ENCODE measurements at places on chromosomes 1 and 21.
A peak's percentile ranks its signal among the peaks of the same experiment; 100 is the strongest.

DNA sequence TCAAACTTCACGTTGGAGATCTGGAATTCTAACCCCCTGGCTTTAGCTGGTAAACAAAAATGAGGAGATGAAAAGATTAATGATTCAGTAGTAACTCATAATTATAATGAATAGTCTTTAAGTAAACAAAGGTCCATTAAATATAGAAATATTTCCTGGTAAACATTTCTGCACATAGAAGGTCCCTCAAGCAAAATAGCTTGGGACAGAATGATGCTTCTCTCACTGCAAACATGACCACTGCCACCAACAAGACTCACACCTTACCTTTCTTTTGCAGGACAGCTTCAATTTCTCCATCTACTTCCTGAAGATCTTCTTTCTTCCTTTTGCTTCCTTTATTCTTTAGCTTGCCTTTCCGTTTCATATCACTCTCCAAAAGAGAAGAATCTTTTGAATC lies 25.2 kb downstream of the NVL start:
- no peak for DNase-seq

DNA sequence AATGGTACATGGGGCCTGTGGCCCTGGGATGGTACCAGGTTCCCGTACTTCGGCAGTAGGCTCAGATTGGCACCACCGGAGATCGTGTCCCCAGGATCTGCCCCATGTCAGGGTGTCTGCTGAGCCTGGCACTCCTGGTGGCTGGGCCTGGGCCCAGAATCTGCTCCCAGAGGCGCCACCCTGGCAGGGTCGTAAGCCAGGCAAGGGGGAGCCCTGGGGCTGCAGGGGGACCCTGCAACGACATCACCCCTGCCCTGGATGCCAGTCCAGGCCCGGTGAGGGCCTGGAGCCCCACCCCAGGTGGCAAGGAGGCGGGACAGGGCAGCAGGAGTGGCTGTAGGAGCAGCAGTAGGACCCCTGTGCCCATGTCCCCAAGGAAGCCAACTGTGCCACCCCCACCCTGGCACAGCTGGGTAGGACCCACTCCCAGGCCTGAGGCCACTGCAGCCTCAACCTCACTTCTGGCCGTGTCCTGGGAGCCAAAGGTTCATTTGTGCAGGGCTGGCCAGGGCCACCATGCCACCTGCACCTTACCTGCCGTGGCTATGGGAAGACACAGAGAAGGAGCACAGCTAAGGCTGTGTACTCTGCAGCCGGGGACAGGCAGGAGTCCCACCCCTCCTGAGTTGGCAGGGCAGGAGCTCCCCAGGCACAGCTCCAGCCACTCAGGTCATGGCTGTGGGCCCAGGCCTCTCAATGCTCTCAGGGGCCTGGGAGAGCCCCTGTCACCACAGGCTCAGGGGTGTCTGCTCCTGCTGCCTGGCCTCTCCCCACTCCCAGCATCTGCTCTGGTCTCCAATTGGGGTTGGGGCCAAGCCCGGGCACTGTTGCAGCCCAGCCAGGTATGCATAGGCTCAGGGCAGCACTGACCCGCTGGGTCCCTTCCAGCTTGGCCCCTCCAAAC lies 141.7 kb downstream of the EIF4G3 start:
- no peak for DNase-seq

- DNase-seq = no peak
Observed at GRCh38 chr1:154777154-154777553, 92.9 kb downstream of the KCNN3 start.

GRCh38 chr21:38798481-38798882 lies 7.2 kb upstream of the ETS2 start:
- DNase-seq = no peak

GRCh38 chr1:201760516-201760915 lies 68.4 kb upstream of the IPO9 start:
- DNase-seq = no peak

GRCh38 chr1:2586154-2587070 lies at the start of gene PRXL2B:
PRXL2B (plus strand) TSS chr1:2586777; CDS start chr1:2586886, 109 bp downstream.
- DNase-seq = peak; percentile 94

DNA sequence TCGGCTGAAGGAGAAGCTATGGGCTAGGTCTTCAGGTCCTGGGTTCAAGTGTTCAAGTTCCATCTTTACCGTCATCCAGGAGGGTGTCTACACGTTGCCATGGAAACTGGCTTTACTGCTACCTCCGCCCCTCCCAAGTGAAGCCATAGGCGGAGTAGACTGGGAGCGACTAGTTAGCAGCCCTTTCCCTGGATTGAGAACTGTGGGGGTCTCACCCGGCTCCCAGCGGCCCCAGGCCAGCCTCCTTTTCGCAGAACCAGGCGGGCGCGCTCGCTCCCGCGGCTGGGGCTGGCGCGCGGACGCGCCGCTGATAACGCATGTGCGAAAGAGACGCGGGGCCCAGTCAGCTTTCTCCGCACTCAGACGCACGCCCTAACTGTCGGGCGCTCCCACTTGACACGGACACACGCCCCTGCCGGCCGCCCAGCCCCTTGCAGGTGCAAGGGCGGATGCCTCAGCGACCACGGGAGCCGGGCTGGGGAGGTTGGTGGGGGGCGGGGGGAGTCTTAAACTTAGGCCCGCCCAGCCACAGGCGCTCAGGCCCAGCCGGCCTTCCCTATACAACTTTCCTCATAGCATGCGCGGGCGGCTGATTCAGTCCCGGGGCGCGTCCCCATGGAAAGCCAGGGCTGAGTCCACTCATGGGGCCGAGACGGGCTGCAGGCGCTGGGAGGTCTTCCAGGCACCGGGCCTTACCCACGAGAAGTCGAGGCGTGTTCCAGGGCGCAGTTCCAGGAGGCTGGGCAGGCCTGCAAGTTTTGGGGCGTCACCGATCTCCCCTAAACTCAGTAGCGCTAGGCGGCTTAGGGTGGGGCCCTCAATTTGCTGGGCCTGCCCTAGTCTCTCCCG lies 7.4 kb downstream of the EFNA4 start:
- peak; percentile 66 for DNase-seq

- no peak for DNase-seq
Observed at GRCh38 chr21:33265664-33266049, 510 bp upstream of the IL10RB start.

GRCh38 chr1:226697929-226698544 lies 41.0 kb downstream of the ITPKB start:
- DNase-seq = no peak

- DNase-seq = peak; percentile 15
Observed at GRCh38 chr1:244796719-244797406, 38.6 kb upstream of the COX20 start.

- no peak for DNase-seq
Observed at GRCh38 chr1:162040657-162041056, 17.0 kb upstream of the OLFML2B start.

DNA sequence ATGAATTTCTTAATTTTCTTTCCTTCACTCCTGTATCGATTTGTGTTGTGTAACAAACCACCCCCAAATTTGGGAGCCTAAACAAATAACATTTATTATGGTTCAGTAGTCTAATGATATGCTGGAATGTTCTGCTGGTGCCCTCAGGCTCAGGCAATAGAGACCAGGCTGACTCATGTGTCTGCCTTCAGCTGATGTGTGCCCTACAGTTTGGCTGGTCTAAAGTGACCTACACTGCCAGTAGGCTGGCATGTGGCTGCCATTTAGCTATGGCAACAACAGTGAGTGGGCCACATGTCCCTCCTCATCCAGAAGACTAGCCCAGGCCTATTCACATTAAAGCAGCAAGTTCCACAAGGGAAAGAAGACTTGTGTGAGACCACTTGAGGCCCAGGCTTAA lies 115.8 kb downstream of the PTPRC start:
- no peak for DNase-seq

DNA sequence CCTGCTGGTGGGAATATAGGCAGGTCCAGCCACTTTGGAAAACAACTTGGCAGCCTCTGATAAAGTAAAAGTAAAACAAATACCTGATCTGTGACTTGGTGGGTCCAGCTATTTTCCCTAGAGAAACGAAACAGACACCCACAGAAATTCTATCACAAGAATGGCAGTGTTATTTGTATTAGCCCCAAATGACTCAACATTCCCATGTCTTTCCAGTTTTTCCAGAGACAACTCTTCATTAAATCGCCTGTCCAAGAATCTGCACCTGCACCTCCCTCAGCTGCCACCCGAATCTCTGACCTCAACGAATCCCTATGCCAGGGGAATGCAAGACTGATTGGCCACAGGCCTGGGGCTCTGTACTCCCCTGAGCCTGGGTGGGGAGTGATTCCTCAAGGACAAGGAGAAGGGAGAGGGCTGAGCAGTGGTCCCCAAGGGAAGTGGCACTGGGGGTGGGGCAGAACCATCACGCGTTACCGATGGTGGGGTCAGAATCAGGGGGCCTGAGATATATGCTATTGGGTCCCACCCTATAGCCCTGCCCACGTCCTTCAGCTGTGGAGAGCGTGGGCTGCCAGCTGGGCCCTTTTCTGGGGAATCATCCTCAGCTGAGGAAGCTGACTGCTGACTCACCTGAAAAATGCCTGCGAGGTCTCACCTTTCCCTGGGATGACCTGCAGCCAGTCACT lies 553.0 kb downstream of the PTPRU start:
- no peak for DNase-seq

- no peak for DNase-seq
Observed at GRCh38 chr1:191699343-191699742, 458.9 kb upstream of the RGS18 start.

GRCh38 chr1:28417441-28417922 lies 47.9 kb downstream of the PHACTR4 start:
- DNase-seq = no peak

DNA sequence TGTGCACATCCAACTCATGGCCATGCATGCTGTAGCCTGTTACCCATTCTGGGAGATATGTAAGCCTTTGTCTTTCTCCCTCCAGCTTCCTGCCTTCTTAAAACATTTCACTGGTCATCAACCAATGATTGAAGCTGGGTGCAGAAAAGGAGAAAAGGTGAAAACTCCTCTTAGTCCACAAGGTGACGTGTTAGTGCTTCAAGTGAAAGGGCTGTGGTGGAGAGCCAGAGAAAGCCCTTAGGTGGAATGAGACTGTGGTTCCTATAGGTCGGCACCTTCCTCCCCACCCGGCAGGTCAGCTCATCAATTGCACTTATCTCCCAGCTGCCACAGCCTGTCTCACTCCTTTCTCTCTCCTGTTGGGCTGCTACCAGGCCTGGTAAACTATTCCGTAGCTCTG lies 30.4 kb downstream of the ERG start:
- DNase-seq = no peak

GRCh38 chr1:39933956-39934941 lies 20.7 kb upstream of the MFSD2A start:
- no peak for DNase-seq

DNA sequence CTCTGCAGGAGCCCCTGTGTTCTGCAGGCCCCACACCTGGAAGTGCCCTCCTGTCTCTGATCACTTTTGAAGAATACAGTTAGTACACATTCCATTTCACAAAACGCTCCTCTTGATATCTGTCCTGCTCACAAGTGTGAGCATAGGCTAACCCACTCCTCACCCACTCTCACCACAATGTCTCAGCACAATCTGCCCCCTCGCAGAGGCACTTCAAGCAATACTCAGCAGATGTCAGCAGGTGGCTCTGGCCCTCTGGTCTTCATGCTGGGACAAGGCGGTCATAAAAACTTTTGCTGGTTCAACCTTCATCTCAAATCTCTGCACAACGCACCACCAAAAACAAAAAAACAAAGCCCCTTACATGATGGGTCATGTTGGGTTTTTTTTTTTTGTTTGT lies 671.2 kb downstream of the MATN1 start:
- DNase-seq = no peak

DNA sequence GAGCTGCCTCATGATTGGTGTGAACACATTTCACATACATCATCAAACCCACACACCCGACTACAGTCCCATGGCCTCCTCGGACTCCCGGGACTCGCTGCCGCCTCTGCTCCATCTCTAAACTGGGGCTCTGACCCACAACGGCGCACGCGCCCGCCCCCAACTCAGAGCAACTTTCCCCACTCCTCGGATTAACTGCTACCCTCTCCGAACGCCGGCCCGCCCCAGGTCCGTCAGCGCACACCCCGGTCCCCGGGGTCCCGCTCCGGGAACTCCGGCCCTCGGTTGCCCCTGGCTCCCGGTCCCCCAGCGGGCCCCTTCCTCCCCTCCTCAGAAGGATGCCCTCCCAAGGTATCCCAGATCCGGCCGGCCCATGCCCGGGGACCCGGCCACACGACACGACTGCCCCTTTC lies 740 bp downstream of the DSTYK start:
- DNase-seq = no peak

DNA sequence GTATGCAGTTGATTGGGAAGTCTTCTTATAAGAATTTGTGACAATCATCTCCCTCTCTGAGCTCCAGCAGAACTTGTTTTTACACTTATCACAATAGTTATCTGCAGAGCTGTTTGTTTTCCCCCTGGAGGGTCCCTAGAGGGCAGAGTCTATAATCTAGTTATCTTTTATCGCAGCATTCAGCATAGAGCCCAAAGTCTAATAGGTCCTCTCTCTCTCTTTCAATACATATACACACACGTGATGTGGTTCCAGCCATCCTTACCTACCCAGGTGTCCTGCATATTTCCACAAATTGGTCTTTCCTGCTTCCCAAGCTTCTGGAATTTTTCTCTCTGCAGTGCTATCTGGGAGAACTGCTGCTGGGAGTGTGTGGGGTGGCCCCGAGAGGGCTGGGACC lies 229.6 kb upstream of the KIAA0040 start:
- DNase-seq = no peak

- DNase-seq = no peak
Observed at GRCh38 chr1:205263580-205264190, 35.9 kb downstream of the TMCC2 start.

DNA sequence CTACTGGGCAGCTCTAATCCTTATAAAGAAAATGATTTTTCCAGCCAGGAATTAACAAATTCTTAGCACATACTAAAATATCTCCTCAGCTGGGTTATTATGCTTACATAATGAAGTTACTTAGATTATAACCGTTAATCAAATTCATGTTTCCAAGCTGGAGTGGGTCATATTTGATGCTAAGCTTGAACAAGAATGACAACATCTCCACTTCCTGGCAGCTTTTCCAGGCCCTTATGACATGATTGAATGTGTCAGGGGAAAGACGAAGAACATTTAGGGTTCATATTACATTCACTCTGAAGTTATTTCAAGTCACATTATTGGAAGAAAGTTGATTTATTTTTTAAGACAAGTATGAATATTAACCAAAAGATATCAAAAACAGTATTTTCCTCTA lies 333.7 kb downstream of the PCP4 start:
- no peak for DNase-seq

GRCh38 chr1:200306944-200307754 lies 102.7 kb downstream of the ZNF281 start:
- no peak for DNase-seq
